Dorsolateral prefrontal cortex (tissue), 122 donors: ENCODE measurements at places on chromosomes 6 and 20.

- no peak for DNase-seq
Observed at GRCh38 chr6:91447530-91448254, 860.8 kb upstream of the MAP3K7 start.

GRCh38 chr6:145960918-145961589 lies 3.1 kb downstream of the SHPRH start:
- DNase-seq = no peak

GRCh38 chr6:27872642-27873020 lies 39.6 kb downstream of the OR2B2 start:
- DNase-seq = no peak

DNA sequence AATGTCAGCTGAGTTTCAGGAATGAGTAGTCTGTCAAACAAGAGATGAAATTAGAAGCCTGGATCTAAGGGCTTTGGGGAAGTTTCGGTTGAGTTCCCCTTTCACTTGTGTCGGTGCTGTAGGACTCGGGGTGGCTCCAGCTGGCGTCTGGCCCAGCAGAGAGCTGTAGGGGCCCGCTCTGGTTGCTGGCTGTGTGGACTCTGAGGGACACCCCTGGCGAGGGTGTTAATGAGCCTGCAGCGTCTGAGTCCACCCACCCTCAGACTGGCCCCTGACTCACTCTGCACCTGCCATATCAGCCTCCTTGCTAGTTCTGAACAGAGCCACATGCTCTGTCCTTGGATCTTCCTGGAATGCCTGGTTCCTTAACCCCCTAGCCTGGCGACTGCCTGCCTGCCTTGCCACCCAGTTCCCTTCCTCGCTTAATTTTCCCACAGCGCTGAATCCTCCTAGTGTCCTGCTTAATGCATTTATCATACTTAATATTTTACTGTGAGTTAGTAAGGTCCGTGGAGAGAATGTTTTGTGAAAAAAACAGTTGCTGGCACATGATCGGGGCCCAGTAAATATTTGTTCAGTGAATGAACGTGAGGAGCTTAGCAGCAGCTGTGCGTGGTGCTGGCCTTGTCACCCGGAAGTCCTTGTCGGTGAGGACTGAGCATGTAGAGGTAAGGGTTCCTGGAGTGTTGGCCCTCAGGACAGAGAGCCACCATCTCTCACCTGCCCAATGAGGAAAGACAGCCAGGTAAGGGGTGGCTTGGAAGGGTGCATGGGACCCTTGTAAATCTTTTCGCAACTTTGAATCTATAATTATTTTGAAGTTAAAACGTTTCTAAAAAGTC lies 1.6 kb downstream of the DNAJC5 start:
- DNase-seq = peak; percentile 34

GRCh38 chr6:42369568-42369967 lies 82.2 kb downstream of the TRERF1 start:
- DNase-seq = no peak

GRCh38 chr6:4059115-4059777 lies 19.7 kb downstream of the FAM217A start:
- no peak for DNase-seq

DNA sequence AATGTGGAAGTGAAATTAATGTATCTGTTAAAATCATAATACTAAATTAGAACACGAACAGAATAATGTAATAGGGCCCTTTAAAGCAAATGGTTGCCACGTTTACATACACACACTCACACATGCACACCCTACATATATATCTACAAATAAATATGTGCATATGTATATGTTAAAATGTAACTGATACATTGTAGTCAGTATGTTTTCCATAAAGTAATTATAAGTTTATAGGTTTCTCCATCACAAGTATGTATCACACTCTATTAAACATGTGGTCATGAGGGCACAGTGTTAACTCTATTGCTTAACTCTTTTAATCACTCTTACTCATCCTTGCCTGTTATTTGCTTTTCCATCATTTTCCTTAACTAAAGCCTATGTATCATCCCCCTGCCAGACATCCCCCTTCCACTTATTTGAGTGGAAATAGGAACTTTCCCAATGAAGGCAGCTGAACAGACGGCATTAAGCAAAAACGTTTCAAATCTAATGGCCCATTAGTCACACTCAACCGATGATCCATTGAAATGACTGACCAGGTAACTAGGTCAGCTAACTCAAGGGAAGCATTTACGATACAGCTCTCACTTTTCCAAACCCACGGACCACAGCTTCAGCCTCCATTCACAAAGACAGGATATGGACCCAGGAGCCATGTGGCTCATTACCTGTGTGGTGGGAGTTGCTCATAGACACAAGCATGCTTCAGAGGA lies 89.3 kb downstream of the HAO1 start:
- no peak for DNase-seq

- DNase-seq = no peak
Observed at GRCh38 chr6:143290206-143290605, 160.3 kb downstream of the ADAT2 start.

- DNase-seq = no peak
Observed at GRCh38 chr6:158771399-158772152, 47.6 kb downstream of the EZR start.

DNA sequence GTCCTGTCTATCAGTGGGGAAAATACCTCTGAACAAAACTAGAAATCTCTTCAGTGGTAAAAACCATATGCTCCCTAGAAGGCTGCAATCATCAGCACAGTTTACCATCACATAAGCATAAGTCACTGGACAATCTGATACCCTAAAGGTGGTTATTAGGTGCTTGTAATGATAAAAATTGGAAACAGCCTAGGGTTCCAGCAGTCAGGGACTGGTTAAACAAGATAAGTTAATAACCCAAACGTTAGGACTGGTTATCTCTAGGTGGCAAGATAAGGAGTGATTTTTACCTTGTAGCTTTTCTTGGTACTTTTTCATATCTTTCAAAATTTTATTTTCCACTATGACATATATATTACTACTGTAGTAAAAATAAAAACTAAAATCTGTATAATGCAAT lies 11.0 kb downstream of the ECI2 start:
- no peak for DNase-seq

DNA sequence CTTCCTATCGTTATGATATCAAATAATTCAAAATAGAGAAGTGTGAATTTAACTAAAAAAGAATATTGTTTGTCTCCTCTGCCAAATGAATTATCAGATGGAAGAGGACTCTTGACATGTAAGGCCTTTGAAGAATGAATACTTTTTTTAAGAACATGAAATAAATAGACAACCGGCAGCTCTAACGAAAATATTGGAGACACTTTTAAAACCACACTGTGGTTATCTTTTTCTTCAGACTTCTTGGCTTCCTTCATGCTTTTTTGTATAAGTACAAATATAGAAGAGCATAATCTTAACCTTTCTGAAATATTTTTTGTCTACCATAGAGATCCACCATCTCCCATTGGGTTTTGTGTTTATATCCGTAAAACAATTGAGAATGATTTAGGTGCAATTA lies 115.2 kb upstream of the SCGN start:
- DNase-seq = no peak

GRCh38 chr6:150354754-150355571 lies 13.8 kb upstream of the IYD start:
- DNase-seq = no peak

DNA sequence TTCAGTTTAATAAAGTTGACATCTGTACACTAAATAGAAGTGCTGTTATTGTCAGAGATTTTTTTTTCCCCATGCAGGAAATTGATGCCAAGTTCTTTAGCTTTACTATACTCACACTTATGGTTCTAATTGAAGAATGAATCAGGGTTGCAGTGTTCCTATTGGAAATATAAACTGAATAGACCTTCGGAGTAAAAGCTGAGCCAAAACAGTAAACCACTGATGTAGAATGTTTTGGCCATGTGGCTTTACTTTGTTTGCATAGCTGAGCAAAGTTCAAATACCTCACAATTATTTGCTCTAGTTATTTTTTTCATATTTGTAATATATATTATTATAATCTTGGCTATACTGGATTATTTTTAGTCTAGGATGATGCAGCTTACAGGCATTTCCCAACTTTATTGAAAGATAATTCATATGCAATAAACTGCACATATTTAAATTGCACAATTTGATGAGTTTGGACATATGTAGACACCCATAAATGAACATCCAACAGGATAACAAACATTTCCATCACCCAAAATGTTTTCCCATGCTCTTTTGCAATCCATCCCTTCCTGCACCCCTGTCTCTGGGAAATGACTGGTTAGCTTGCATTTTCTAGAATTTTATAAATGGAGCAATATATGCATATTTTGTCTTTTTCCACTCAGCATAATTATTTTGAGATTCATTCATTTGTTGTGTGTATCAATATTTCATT lies 105.8 kb upstream of the NOX3 start:
- no peak for DNase-seq

GRCh38 chr20:2331901-2332565 lies 36.2 kb downstream of the TGM3 start:
- no peak for DNase-seq

GRCh38 chr6:82245376-82245775 lies 2.2 kb downstream of the IBTK start:
- DNase-seq = no peak

DNA sequence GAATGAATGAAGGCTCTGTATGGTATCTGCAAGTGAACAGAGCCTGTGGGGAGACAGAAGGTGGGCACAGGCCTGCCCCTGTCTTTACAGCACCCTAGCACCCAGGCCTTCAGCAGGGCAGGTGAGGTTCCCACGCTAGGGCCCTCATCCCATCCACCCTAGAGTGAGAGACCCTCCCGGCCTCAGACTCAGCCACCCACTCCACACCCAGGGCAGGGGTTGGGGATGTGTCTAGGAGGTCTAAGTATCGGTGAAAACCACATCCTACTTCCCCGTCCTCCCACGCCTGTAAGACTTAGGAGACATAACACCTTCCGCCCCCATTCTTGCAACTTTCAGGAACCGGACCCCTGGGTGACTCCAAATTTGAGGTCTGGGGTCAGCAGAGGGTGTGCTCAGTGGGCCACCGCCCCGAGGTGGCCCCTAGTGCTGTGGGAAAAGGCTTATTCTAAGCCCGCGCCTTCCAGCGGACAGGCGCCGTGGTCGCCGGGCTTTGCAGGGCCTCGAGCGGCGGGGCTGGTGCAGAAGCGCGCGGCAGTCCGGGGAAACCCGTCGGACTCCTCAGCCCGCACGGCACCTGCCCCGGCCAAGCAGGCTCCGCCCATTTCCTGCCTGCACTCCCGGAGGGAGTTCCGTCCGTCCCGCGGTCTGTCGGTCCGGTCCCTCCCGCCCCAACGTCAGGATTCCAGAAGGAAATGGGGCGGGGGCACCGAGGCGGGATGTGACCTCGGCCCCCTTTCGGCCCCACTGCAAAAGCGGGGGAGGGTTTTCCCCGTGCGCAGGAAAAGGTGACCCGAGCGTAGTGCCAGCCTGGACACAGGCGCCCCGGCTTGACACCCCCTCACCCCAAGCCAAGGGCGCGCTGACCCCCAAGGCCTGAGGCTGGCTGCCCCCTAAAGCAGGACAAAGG lies 868 bp downstream of the SAMD10 start:
- no peak for DNase-seq

GRCh38 chr6:134451529-134451928 lies 133.6 kb upstream of the SGK1 start:
- no peak for DNase-seq

DNA sequence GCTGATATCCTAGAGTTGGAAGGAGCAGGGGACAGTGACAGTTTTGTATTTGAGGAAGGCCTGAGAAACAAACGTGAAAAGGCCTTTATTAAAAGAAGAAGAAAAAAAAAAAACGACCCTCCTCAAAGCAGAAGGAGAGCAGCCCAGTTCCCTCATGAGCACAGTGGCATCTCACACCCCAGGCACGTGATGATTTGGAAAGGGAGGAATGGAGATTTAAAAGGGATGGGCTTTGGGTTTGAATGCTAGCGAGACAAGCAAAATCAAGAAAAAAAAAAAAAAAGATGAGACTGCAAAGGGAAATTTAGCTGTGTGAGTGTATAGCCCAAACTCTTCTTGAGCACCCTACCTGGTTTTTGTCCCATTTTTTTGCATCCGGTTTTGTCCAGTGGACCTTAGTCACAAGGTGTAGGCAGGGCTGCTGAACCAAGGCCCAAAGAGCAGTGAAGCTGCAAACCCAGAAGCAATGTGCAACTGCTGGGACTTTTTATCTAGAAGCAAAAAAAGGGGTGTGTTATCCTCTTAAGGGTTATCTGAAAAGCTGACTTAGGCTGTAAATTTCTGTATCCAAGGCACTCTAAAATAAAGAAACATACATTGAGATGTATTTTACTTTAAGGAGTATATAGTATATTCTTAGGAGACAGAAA lies 54.5 kb upstream of the RREB1 start:
- DNase-seq = no peak

GRCh38 chr6:6946206-6947155 lies 161.3 kb upstream of the RREB1 start:
- no peak for DNase-seq

DNA sequence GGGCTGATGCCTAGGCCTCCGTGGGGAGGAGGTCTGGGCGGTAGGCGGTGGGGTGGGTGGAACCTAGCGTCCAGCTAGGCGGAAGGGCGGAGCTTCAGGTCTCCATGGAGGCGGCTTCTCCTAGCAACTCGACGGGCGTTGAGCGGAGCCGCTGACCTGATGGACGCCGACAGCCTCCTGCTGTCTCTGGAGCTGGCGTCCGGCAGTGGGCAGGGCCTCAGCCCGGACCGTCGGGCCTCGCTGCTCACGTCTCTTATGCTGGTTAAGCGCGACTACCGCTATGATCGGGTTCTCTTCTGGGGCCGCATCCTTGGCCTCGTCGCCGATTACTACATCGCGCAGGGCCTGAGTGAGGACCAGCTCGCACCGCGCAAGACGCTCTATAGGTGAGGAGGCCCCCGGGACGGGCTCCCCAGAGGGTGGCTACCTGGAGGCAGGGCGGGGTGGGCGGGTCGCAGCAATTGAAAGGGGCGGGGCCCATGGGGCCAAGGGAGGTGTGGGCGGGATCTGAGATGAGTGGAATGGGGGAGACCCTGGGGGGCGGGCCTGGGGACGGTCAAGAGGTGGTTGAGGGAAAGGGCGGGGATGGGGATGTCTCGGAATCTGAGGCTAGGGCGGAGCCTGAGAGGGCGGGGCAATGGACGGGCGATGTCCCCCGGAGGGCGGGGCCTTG lies at the start of gene RSPH9:
Gene RSPH9, plus strand, starts transcription at position 97 of the 673 bp plus-strand sequence. Its CDS starts 63 bp downstream, at position 160.
- no peak for DNase-seq

DNA sequence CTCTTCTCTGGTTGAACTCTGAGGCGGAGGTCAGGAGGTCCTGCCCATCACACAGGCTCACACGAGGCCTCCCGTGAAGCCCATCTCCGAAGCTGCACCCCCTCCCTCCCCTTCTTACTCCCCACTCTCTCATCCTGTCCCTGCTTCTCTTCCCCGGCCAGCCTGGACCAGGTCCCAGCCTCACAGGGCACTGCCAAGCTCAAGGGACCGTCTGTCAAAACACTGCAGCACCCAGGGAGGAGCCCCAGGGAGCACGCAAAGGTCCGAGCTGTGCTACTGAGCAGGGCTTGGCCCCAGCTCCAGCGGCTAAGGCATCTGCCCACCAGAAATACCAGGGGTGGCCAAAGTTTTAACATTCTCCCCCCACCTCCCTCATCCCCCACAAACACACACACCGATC lies 70.0 kb downstream of the PSMG4 start:
- DNase-seq = no peak

- no peak for DNase-seq
Observed at GRCh38 chr6:106724848-106725247, 95.5 kb downstream of the QRSL1 start.
